Liver (tissue), 10 donors: ENCODE measurements at places on chromosomes 7 and 10. TPM values are rescaled to one million over a fixed set of nuclear protein-coding genes. Genes with fewer than 3 reads are reported as not detected.

DNA sequence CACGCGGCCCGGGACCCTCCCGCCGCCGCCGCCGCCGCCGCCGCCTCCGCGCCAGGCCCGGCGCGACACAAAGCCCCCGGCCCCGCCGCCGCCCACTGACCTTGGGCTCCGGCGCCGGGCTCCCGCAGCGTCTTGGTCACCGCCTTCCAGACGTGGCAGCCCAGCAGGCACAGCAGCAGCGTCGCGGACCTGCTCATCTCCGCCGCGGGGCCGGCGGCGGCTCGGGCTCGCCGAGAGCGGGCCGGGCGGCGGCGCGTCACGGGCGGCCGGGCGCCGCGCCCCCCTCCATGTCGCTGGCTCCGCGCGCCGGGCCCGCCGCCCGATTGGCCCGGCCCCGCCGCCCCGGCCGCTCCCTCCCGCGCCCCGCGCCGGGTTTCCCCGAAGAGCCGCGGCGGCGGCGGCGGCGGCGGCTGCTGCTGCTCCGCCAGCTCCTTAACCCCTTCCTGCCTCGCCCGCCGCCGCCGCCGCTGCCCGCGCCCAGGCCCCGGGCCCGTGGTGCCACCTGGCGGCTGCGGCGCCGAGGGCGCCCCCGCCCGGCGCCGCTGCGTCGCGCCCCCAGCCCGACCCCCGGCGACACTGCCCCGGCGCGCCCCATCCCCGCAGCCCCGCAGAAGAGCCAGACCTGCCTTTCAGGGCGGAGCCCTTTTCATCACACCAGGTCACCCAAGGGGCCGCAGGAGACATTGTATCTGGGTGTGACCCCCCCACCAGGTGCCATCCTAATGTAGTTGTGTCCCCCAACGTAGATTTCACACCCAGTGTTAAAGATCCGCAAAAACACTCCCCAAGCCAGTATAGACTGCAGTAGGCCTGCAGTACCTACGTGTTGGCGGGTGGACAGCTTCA, at the start of gene FAM171A1:
Gene FAM171A1, minus strand, starts transcription at position 434 of the 846 bp plus-strand sequence. Its CDS starts 237 bp downstream, at position 197.
- DNase-seq: peak; percentile 47
- H3K4me1 ChIP-seq: peaks cover 5% of the 10 kb centered on the region
- H3K27ac ChIP-seq: peak within 1 kb of the TSS; percentile 46
- H3K27me3 ChIP-seq: no peaks in the 10 kb centered on the region
- H3K36me3 ChIP-seq: no peaks in the 10 kb centered on the region
- H3K4me3 ChIP-seq: peak within 1 kb of the TSS; percentile 99

DNA sequence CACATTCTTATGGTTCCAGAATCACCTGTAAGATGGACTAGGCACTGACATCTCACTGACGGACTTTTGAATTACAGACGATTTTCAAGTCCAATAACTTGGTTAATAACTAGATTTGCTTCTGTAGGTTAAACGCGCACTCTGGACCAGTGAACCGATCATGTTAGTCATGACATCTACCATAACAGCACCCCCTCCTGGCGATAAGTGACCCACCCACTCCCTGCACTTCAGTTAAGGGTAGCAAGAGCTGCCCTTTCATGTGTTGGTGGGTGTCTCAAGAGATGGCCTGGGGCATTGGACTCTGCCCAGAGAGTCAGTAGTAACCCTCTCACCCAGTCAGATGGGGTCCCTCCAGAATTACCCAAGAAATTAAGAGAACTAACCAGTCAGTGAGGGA, 12.9 kb downstream of the GRM8 start:
- H3K4me1 ChIP-seq: no peaks in the 10 kb centered on the region
- H3K36me3 ChIP-seq: no peaks in the 10 kb centered on the region
- no peak for DNase-seq
- H3K27ac ChIP-seq: no peak overlapping the region

HOXA11 gene
- total RNA-seq: not detected

DNA sequence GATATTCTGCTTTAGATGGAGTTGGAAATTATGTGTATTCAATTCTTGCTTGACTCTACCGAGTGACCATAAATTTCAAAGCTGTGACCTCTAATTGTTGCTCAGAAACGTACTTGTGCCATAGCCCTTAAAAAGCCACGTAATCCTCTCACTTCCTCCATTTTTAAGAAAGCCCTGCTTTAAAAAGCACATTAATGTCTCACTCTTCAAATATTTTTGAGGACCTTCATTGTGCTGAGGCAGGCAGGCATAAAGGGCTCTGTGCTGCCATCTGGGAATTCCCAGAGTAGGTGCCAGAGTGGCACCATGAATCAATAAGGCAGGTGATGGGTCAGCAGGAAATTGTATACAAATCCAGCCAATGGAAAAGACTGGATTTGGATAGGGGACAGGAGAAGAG, 97.7 kb upstream of the FAM204A start:
- H3K4me1 ChIP-seq: no peaks in the 10 kb centered on the region
- H3K36me3 ChIP-seq: no peaks in the 10 kb centered on the region
- no peak overlapping the region for H3K4me3 ChIP-seq
- no peak overlapping the region for H3K27ac ChIP-seq

MSS51 gene
- 1.4 TPM for total RNA-seq

GRCh38 chr10:14645239-14645960, 129.3 kb downstream of the FAM107B start:
- no peak overlapping the region for H3K27ac ChIP-seq
- no peaks in the 10 kb centered on the region for H3K4me1 ChIP-seq
- no peak overlapping the region for H3K4me3 ChIP-seq
- no peak for DNase-seq

CHN2 gene
- 10.2 TPM for total RNA-seq

GRCh38 chr7:130908345-130909160, 174.5 kb upstream of the KLF14 start:
- H3K4me3 ChIP-seq: no peak overlapping the region
- no peak overlapping the region for H3K27ac ChIP-seq
- H3K4me1 ChIP-seq: peaks cover 7% of the 10 kb centered on the region
- no peak for DNase-seq

DNA sequence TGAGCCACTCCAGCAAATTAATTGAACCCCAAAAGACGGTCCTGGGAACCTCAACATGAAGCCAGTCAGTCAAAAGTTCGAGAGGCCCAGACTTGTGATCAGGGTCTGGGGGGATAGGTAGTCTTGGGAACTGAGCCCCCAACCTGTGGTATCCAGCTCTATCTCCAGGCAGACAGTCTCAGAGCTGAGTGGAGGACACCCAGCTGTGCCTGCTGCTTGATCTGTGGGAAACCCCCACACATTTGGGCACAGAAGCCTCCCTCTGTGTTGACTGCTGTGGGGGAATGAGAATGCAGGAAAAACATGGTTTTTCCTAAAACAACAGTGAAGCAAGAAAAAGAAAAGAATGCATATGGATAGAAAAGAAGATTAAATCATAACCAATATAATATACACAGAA, 16.3 kb upstream of the SNX8 start:
- H3K27me3 ChIP-seq: no peaks in the 10 kb centered on the region
- no peaks in the 10 kb centered on the region for H3K36me3 ChIP-seq
- no peak overlapping the region for H3K4me3 ChIP-seq
- no peaks in the 10 kb centered on the region for H3K4me1 ChIP-seq

PKD2L1 gene
- 0.14 TPM for total RNA-seq

DNA sequence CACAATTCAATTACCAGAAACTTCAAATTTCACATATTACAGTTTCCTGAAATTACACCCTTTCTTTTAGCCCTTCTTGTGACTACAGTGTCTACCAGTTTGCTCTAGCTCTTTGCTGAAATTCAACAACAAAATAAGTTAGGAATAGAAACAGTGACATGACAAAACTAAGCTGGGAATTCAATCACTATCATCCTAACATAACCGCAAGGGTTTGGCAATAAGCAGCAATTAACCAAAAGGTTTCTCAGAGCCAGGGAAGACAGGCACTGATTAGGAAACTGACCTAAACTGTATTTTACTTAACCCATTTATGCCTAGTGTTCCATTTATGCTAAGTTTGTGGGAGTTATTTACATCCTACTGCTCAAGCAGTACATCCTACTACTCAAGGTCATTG, 31.3 kb downstream of the HIBADH start:
- H3K27ac ChIP-seq: no peak overlapping the region
- no peak overlapping the region for H3K4me3 ChIP-seq
- no peak for DNase-seq
- peaks cover 3% of the 10 kb centered on the region for H3K36me3 ChIP-seq
- peaks cover 2% of the 10 kb centered on the region for H3K4me1 ChIP-seq

- H3K4me3 ChIP-seq: no peak within 1 kb of the TSS
- no peak for DNase-seq
- H3K4me1 ChIP-seq: no peaks in the 10 kb centered on the region
- no peaks in the 10 kb centered on the region for H3K36me3 ChIP-seq
- no peaks in the 10 kb centered on the region for H3K27me3 ChIP-seq
- H3K27ac ChIP-seq: no peak within 1 kb of the TSS
Measured at GRCh38 chr10:46046261-46046660, at the start of gene MSMB. Gene MSMB (minus strand): TSS chr10:46046269. CDS start chr10:46046237, 32 bp downstream.

- no peak for DNase-seq
- H3K27ac ChIP-seq: no peak overlapping the region
- no peak overlapping the region for H3K4me3 ChIP-seq
- H3K27me3 ChIP-seq: peaks cover 4% of the 10 kb centered on the region
- no peaks in the 10 kb centered on the region for H3K4me1 ChIP-seq
Measured at GRCh38 chr10:106609470-106610266, 554.8 kb downstream of the SORCS1 start.

DNA sequence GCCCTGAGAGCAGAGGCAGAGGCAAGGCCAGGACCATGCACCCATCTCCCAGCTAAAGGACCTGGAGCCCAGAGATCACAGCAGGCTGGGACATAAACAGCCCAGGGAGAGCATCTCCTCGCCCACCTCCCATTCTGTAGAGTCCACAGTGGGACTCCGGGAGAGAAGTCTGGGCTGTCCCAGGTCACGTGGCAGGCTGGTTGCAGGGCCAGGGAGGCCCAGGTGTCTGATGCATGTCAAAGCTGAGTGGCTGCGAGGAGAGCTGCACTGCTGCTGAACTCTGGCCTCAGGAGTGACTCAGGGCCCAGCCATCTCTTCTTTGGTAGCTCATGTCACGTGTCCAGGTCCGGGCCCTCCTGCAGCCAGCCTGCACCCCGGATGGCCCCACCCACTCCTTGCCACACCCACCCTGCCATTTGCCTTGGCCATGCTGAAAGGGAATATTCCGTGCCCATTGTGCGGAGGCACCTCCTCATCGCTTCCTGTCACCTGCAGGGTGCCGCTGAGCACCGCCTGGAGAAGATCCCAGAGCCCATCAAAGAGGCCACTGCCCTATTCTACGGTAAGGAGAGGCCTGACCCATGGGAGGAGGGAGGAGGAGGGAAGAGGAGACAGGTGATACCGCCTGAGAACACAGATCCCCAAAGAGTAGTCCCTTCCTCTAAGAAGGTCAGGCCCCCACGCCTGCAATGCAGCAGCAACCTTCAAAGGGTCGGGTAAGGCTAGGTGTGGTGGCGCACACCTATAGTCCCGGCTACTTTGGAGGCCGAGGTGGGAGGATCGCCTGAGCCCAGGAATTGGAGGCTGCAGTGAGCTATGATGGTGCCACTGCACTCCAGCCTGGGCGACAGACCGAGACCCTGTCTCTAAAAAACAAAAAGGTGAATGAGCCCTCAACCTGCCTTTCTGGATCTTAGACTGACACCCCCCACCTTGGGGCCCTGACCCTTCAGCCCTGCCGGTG, 12.6 kb upstream of the SH2B2 start:
- H3K27me3 ChIP-seq: no peaks in the 10 kb centered on the region
- no peaks in the 10 kb centered on the region for H3K36me3 ChIP-seq
- H3K4me1 ChIP-seq: no peaks in the 10 kb centered on the region
- no peak overlapping the region for H3K27ac ChIP-seq

- H3K36me3 ChIP-seq: no peaks in the 10 kb centered on the region
- no peaks in the 10 kb centered on the region for H3K27me3 ChIP-seq
- H3K27ac ChIP-seq: no peak overlapping the region
- H3K4me1 ChIP-seq: no peaks in the 10 kb centered on the region
Measured at GRCh38 chr7:10343108-10343507, 630.6 kb upstream of the PHF14 start.
